ENCODE measurements at places on chromosomes 6 and 20.
A peak's percentile ranks its signal among the peaks of the same experiment; 100 is the strongest.

- DNase-seq = no peak
Measured at GRCh38 chr6:158152659-158153058, 15.4 kb downstream of the SERAC1 start.

- DNase-seq = no peak
Measured at GRCh38 chr20:59911041-59911440, 22.4 kb downstream of the SYCP2 start.

GRCh38 chr20:48656661-48657211, 171.1 kb downstream of the PREX1 start:
- DNase-seq = no peak

GRCh38 chr6:122365775-122366403, 33.6 kb upstream of the HSF2 start:
- DNase-seq = no peak

GRCh38 chr20:32326504-32326845, 31.7 kb upstream of the ASXL1 start:
- no peak for DNase-seq

- no peak for DNase-seq
Measured at GRCh38 chr6:69098910-69099309, 463.8 kb downstream of the ADGRB3 start.

DNA sequence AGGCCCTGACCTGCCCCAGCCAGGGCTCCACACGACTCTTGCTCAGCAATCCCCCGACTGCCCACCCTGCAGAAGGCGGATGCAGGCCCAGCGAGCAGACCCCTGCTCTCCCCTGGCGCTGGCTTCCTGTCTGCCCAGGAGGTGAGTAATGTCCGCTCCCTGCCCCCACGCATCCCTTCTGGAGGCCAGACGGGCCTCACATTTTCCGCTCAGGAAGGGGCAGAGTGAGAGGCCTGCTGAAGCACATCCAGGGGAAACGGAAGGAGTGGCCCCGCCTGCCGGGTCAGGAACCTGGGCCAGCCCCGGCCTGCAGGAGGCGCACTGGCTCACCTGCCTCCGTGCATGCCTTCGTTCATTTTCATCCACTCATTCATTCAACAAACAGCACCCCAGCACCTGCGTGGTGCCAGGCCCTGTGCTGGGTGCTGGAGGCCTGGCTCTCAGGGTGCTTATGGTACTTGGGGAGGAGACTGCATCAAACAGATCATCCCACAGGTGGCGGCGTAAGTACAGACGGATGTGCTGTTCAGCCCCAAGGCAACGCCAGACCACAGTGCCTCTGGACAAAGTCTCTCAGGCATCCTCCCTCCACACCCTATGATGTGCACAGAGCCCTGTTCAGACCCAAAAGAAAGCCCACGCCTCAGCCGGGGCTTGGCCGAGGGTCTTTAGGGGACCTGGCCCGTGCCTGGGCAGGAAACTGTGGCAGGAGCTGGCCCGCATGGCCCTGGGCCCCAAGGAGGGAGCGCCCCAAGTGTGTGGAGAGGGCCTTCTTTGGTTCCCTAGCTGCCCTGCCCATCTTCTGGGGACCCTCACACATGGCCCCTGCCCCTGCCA, 112.1 kb downstream of the ASXL1 start:
- peak; percentile 86 for DNase-seq

DNA sequence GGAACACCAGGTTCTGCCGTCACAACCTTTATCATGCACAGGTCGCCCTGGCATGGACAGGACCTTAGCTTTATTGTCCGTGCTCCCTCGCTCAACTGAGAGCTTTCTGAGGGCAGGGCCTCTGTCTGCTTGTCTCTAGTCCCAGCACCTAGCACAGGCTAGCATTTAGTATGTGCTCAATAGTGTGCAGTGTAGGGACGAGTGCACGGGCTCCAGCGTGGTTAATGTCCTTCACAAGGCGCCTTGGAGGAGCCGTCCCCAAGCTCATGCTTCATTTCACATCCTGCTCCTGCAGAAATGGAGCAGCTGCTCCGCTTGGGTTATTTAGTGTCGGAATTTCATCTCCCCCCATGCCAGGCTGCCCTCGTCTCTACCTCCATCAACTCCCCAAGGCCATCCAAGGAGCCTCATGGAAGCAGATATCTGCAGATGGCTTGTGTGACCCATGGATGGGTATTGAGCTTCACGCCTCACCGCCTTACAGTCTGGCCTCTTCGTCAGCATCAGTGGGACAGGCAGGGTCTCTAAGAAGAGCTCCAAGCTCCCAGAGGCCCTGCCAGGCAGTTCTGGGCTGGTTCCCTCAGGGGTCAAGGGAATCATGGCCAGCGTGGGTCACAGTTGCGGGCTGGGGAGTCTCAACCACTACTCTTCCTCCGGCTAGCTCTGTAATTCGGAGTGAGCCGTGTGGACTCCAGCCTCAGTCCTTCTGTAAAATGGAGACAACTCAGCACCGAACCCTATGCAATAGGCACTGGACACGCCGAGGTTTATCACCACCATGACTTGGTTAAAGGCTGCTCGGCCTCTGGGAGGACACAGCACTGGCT, 60.8 kb upstream of the APCDD1L start:
- no peak for DNase-seq

GRCh38 chr6:30100154-30100553, 12.7 kb downstream of the TRIM31 start:
- DNase-seq = no peak

DNA sequence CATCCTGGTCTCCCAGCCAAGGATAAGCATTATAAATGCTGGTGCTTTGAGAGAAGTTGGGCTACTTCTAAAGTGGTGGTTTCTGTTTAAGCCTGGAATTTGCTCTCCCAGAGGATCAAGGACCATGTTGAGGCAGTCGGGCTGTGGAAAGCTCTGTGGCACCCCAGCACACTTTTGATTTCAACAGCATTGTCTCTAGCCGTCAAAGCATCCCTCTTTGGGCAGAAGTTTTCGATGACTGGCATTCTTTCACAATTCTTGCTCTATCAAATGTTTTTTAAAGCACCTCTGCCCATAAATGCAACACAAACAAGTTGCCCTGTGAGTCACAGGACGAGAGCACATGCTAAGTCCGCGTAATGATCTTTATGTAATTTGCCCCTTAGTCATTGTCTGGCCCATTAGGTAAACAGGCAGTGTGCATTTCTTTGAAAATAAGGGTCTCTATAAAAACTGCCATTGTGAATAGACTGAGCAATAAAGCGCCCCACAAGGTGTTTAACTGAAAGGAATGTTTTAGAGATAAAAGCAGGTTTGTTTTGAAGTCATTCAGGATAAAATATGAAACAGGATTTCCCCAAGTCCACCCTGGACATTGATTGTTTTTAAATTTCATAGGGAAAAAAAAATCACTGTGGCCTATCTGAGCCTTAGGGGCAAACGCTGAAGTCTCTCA, 44.7 kb upstream of the FOXQ1 start:
- no peak for DNase-seq

GRCh38 chr6:108350528-108350927, 55.7 kb downstream of the AFG1L start:
- no peak for DNase-seq

- DNase-seq = no peak
Measured at GRCh38 chr20:39038047-39038446, 75.9 kb downstream of the DHX35 start.

DNA sequence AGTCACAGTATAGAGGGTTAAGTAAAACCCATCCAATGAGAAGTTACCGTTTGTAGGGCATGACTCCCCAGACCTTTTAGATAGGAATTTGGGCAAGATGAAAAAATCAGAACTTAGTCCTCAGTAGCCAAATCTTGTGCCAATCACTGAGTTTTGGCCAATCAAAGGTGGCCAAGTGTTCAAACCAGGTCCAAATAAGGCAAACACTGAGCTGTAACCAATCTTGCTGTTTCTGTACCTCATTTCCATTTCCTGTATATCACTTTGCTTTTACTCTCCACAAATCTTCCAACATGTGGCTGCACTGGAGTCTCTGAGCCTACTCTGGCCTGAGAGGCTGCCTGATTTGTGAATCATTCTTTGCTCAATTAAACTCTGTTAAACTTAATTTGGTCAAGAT, 81.8 kb upstream of the GPR6 start:
- peak; percentile 5 for DNase-seq

- DNase-seq = no peak
Measured at GRCh38 chr6:98044151-98044561, 761.1 kb upstream of the MMS22L start.

DNA sequence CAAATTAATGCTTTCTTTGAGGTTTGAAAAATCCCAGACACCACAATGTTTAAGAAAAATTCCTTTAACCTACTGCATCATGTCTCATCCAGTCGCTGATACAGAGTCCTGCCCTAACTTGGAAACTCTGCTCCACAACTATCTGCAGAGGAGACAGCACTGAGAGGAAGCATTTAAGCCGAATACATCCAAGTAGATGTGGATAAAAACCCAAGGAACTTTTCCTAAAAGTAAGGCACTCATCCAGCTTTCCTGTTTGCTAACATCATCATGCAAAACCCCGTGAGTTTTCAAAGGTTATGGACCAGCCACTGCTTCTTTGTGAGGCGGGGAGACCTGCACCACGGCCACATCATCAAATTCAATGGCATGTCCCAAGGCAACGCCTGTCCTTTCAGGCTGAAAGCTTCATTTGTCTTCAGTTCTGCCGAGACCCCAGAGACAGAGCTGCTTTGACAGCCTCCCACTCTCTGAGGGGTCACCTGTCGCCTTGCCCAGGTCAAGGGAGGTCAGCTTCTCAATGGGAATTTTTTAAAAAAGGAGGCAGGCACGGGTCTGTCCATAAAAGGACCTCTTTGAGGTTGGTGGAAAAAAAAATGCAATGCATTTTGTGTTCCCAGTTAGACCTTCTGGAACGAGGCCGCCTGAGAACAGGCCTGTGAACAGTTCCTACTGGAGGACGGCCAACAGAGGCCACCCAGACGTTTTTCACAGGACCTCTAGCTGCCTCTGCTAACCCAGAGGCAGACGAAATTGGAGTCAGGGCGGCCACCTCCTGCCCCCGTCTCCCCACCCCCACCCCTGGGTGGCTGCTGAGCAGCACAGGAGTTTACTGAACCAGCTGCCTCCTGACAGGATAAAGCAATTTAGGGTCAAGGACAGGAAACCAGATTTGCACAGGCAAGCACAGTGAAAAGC, 142.5 kb upstream of the HDDC2 start:
- DNase-seq = peak; percentile 7

DNA sequence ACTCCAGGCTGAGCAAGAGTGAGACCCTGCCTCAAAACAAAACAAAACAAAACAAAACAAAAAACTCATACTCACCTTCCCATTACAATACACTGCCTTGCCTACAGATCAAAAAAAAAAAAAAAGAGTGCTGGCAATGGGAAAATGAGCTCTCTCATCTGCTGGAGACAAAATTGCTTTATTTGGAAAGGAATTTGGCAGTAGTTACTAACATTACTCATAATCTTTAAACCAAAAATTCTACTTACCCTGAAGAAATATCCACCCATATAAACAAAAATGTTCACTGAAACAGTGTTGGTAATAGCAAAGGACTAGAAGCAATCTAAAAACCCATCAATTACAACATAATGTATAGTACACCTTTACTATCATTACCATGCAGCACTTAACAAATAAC, 120.4 kb downstream of the RNGTT start:
- DNase-seq = peak; percentile 81

DNA sequence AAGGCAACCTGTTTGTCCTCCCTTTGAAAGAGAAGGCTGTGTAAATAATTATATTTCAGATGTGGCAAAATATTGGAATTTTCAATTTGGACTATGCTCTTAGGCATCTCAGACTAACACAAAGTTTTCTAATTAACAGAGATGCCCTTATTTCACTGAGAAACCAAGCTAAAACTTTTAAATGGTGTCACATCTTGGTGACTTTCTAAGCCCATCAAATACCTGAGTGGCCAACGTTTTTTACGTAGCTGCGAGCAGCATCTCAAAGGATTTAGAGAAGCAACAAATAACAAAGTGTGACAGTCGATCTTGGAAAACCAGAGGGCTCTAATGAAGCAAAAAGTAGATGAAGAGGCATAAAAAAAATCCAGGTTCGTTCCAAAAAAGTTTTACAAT, 3.4 kb upstream of the HEY2 start:
- DNase-seq = no peak

DNA sequence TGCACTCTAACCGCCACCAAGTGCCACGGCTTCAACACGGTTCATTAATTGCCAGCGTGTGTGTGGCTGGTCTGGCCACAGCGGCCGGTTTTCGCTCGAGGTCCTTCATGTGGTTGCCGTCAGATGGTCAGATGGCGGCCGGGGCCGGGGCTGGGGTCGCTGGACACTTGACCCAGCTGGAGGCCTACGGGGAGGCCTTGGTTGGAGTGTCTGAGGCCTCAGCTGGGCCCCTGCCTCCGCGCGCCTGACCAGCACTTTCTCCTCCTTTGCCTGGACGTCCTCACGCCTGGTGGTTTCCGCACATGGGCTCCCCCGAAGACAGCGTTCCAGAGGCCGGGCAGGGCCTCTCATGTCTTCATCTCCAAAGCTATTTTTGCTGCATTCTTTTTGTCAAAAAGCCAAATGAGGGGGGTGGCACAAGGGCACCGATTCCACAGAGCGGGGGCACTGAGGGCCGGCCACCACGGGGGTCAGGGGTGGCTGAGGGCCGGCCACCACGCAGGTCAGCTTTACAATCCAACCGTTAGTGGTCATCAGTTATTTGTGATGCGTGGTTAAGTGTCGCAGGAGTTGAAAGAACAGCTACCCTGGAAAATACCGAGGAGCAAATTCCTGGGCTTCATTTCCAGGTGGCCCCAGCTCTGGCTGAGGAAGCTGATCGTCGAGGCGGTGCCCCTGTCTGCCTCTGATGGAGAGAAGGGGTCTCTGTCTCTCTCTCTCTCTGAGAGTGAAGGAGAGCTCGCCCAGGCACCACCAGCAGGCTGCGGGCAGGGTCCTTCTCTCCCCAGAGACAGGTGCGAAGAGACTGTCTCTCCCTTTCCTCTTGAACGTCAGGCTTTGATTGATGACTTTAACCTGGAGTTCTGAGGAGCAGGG, 50.5 kb upstream of the FRMD1 start:
- no peak for DNase-seq

DNA sequence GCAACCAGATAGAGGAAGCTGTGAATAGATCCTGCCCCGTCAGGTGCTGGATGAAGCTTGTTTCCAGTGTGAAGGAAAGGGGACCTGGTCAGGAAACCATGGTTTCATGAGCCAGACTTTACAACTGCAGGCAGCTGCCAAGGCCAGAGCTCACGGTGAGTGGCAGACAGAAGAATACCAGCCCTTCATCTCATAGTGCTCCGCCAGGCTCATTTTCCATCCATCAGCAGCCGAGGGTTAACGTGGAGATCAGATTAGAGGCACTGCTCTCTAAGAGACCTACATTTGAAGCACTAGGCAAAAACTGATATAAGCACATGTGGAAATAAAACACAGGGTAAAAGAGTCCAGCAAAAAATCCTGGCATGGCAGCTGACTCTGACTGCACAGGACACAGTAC, 172.4 kb downstream of the CD24 start:
- DNase-seq = no peak

- DNase-seq = no peak
Measured at GRCh38 chr6:166687070-166687878, 60.2 kb upstream of the RPS6KA2 start.

DNA sequence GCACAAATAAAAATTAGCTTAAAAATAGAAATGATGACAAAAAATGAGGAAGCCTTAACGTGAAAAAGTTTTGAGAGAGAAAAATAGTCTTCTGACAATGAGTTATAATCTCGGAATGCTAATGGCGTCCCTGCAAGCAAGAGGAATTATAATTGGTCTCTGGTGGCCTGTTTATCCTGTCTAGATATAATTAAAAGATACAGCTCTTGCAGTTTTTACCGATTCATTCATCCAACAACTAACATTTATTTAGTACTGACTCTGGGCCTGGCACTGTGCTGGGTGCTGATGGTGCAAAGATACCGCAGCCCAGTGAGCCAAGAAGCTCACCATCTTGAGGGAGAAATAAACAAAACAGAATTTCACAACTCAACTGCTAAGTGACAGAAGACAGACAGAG, 31.6 kb upstream of the ANKRD60 start:
- no peak for DNase-seq

All from cardiac fibroblast (primary cell).